ENCODE measurements at places on chromosomes 5 and 9.

- DNase-seq: no peak
Measured at GRCh38 chr9:137379761-137380161, 43.2 kb downstream of the EXD3 start.

- DNase-seq: no peak
Measured at GRCh38 chr5:180352116-180353047, 754 bp downstream of the GFPT2 start.

DNA sequence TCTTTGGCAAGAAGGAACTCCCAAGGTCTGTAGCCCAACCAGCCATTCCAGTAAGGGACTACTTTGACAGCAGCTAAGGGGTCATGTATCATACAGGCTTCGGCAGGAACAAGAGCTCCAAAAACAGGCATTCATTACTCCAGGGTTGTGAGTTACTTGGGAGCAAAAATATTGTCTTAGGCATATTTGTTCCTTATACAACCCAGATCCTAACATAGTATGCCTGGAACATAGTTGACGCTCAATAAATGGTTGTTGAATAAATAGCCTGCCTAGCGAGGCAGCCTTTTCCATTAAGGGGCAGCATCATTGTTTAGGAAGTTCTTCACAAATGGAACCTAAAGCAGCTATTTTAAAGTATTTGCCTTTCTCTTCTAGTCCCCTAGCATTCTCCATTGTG lies 35.8 kb upstream of the FER start:
- no peak for DNase-seq

DNA sequence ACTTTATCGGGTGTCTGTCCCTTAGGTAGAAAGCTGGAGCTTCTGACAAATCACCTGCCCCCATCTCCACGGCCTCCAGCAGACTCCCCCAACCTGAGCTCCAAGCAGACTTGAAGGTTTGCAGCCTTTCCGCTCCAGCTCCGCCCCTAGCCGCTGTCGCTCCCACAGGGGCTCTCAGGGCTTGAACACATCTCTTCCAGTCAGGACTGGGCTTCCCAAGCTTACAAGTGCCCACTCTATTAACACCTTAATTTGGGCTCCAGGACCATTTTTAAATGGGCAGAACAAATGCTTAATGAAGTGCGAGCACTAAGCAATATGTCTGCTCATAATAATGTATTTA lies 17.2 kb upstream of the SLC25A51 start:
- DNase-seq: no peak

DNA sequence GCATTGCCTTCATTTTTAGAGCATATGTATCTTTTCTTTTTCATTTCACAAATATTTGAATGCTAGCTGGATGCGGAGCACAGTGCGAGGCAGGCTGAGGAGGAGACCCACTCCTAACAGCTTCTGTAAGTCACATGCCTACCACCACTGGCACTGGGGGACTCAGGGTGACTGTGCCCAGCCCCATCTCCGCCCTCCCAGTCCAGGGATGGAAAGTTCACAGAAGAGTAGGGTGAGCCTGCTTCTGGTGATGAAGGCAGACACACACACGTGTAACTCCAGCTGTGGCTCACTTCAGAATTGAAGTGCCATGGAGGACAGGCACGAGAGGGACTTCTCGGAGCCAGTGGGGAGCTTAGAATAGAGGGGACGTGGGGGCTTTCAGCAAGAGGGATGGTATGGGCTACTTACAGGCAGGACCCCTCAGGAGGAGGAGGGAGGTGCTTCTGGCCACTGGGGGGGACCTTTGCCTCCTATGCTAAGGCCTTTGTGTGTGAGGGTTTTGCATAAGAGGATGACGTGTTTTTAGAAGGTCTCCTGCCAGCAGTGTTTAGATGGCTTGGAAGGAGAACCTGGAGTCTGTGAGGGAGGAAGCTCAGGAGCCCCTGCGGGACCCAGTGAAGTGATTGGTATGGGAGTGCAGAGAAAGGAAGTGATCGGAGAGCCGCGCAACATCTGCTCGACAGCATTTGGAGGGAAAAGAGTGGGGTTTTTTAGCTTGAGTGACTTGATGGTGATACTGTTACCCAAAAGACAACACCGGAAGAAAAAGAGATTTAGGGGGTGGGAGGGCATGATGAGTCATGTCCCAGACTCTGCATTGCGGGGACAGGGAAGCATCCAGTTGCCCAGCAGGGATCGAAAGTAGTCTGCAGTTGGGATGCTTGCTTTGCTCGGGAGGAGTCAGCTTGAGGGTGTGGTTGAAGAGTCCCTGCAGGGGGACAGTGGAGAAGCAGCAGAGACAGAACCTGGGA lies 163.5 kb upstream of the OTULINL start:
- no peak for DNase-seq

- no peak for DNase-seq
Measured at GRCh38 chr9:29394855-29395254, 1821.6 kb upstream of the C9orf72 start.

DNA sequence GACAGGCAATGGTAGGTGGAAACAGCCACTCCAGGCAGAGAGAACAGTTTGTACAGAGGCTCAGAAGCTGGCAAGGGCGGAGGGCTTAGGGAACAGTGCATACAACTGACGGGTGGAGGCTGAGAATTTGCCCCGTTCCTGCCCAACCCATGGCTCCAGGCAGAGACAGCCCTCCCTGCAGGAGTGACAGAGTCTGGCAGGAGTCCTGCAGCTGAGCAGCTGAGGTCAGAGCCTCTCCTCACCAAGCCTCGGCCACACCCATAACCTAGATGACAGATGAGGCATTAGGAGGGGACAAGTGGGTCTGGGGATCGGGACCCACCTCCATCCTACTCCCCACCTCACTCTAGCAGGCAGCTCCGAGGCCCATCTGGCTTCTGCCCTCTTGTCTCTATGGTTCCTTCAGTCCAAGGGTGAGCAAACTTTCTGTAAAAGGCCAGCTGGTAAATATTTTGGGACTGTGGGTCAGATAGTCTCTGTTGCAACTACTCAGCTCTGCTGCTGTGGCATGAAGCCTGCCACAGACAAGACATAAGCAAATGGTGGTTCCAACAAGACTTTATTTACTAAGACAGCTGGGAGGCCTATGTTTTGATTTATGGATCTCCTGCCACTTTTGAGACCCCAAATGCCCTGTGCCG lies 83.7 kb downstream of the SH3TC2 start:
- no peak for DNase-seq

GRCh38 chr9:111483439-111483857 lies 735 bp downstream of the ECPAS start:
- peak; percentile 48 for DNase-seq

- no peak for DNase-seq
Measured at GRCh38 chr9:117029341-117029740, 342.2 kb downstream of the TRIM32 start.

GRCh38 chr5:118956727-118957126 lies 31.6 kb downstream of the DTWD2 start:
- no peak for DNase-seq

Data from NCI-H774 (cell line).